ENCODE measurements at places on chromosomes 16 and 17.

- DNase-seq = no peak
Measured at GRCh38 chr16:79909571-79909970, 309.0 kb upstream of the MAF start.

DNA sequence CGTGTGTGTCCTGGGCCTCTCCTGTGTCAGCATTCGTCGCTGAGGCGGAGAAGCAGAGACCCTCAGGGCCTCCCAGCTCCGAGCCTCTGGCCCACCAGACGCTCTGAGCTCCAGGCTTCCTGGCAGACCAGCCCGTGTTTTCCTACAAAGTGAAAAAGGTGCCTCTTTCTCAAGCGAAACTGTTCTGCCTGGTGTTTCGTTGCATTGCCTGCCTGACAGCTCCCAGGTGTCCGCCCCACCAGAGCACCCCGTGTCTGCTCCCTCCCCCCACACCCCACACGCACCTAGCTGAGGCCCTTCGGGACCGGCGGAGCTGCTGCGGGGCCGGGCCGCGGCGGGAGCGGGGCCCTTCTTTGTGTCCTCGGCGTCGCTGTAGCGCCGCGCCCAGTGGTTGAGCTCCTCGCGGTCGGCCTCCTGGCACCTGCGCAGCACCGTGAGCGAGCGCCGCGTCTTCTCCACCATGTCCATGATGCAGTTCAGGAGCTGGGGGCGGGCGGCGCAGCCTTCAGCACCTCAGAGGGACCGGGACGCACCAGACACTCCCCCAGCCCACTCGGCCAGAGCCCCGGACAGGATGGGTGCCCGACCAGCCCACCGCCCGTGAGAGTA, 14.7 kb upstream of the PABPN1L start:
- DNase-seq = no peak

DNA sequence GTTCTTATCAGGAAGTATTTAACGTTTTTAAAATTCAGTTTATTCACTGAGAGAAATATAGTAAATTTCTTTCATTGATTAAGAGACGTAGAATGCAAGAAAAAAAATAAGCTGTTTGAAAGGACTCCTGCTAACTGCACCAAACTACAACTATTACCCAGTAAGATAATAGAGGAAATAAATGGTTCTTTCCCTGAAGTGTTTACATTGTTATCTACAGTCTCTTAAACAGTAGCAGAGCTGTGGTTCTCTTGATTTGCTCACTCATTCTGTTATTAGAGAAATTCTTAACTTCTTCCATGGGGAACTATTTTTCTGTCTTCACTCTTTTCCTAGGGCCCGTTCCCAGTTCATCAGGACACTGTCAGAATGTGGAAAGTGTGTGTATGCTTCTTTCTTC, 973.0 kb downstream of the KCNJ2 start:
- DNase-seq = no peak

GRCh38 chr16:72977127-72977526, 70.8 kb downstream of the ZFHX3 start:
- DNase-seq = no peak

Measured in posterior cingulate gyrus (tissue), 11 donors.